ENCODE measurements at places on chromosomes 16 and 17. TPM values are rescaled to one million over a fixed set of nuclear protein-coding genes. Genes with fewer than 3 reads are reported as not detected.

Gene CEP112
- total RNA-seq: 3.7 TPM

Gene PABPN1L
- total RNA-seq: not detected

Gene METRN
- total RNA-seq: 9.6 TPM

Gene RPTOR
- 14.9 TPM for total RNA-seq

Gene ERN2
- 0.36 TPM for total RNA-seq

Gene MEIOB
- not detected for total RNA-seq

Gene NOL11
- 31.1 TPM for total RNA-seq

- ATAC-seq: no peak
These were observed 21.4 kb downstream of the GTF3C1 start for GRCh38 chr16:27528294-27528693.

- no peak for ATAC-seq
These were observed 3.6 kb downstream of the COX10 start for GRCh38 chr17:14072881-14073280.

GRCh38 chr17:70636517-70637133 is 467.3 kb downstream of the KCNJ2 start:
- ATAC-seq: peak; percentile 47

DNA sequence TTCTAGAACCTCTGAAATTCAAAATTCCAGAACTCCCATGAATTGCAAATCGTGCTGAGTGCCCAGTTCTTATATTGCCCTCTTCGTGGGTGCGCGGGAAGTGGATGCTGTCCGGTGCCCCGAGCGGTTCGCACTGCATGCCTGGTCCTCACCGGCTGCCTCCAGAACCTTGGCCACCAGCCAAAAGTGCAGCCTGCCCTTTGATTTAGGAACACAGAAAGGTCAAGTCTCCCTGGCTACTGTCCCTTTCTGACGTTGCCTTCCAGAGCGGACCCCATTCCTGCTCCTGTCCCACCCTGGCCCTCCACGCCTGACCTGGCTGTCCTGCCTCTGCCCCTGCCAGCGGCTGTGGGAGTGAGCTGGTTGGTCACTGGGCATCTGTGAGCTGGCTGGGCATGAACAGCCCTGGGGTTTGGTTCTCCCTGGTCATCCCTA is 9.7 kb downstream of the NEUROD2 start:
- ATAC-seq: no peak

GRCh38 chr16:86227041-86227440 is 283.3 kb upstream of the FOXF1 start:
- no peak for ATAC-seq

DNA sequence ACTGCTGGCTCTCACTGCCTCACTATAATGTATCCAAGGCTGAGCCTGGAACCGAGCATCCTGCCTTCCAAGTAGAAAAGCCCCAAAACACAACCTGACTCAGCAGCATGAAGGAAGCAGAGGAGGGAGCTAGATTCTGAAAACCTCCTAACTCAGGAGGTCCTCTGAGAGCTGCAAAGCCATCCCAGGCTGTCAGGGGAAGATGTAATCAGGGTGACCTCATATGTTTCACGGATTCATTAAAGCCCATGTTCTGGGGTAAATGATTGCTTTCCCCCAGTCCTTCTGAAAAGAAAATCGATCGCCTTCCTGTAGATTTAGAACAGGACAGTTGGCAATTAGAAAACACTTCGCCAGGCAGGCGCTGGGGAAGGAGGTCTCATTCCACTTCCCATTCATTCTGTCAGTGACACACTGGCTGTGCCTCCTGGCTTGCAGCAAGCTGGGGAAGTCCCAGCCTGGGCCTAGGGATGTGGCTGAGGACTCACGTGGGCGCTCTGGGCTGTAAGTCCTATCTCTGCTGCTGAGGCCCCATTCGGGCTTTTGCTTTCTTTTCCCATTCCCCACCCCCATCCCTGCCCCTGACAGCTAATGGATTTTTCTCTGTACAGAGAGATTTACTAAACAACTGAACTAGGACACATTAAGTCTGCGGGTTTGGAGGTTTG is 75.7 kb upstream of the TMEM132E start:
- ATAC-seq: no peak

GRCh38 chr17:75819116-75819515 is 25.1 kb downstream of the UNC13D start:
- no peak for ATAC-seq

DNA sequence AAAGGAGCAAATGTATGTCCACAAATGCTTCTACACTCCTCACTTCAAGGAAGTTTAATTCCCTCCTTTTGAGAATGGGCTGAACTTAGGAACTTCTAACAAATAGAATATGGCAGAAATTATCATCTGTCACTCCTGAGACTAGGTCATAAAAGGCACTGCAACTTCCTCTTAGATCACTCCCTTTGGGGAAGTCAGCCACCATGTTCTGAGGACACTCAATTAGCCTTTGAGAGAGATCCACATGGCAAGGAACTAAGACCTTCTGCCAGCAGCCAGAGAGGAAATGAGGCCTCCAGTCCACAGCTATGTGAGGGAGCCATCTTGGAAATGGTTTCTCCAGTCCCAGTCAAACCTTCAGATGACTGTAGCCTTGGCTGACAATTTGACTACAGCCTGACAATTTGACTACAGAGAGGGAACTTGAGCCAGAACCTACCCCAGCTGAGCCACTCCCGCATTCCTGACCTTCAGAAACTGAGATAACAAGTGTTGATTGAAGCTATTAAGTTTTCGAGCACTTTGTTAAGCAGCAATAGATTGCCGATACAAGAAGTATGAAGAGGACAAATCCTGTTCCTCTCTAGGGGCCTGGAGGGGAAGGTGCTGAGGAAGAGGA is 113.4 kb upstream of the SEC14L1 start:
- no peak for ATAC-seq

DNA sequence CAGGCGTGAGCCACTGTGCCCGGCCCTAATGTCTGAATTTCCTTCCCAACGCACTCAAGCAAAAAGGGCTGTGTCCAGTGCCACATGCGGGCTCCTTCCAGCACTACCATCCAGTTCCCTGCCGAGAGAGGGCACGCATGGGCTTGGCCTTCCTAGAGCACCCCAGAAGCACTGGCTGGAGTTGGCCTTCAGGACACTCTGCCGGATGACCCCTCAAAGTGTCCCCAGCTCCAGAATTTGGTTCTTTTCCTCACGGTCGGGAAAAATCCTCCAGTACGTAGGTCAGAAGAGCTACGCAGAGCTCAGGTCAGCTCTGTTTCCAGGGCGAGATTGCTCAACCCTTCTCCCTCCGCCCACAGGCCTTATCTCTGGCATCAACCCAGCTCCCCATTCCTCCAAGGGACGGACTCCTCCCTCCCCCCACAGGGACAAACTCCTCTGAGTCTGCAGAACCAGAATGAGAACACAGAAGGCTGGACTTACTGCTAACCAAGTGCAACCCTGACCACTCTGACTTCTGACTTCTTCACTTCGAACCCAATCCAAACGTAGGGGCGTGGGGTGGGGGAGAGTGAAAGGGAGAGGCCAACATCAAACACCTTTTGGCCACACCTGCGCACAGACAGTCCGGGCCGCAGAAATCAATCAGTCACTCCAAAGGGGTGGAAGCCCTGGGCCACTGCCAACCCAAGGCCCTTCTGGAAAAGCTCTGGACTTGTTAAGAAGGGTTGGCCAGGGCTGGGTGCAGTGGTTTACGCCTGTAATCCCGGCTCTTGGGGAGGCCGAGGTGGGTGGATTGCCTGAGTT is 3.6 kb downstream of the CDC42EP4 start:
- ATAC-seq: no peak

GRCh38 chr17:50865060-50865867 is 890 bp downstream of the TOB1 start:
- ATAC-seq: peak; percentile 15
